ENCODE measurements at places on chromosomes 3 and 15. TPM values are rescaled to one million over a fixed set of nuclear protein-coding genes. Genes with fewer than 3 reads are reported as not detected.

TMEM202 gene
- not detected for total RNA-seq

SPATA12 gene
- total RNA-seq, result not detected

CPNE9 gene
- not detected for total RNA-seq

SLC22A14 gene
- total RNA-seq, result not detected

PLAAT1 gene
- total RNA-seq, result 0.90 TPM

DNA sequence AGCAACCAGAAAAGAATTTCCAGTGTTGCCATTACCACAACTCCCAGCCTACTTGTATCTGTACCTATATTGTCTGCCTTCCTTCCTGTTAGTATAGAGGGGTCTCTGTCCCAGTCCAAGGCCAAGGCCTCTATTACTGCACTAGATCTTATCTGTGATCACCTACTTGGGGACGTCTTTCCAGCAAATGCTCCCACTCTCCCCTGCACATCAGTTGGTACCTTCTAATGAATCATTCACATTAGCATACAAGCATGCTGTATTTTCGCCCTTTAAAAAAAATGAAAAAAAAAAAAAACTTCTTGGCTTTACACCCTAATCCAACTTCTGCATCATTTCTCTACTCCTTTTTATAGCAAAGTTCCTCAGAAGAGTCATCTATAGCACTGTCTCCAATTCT is 4.8 kb upstream of the AVEN start:
- DNase-seq, result no peak

DNA sequence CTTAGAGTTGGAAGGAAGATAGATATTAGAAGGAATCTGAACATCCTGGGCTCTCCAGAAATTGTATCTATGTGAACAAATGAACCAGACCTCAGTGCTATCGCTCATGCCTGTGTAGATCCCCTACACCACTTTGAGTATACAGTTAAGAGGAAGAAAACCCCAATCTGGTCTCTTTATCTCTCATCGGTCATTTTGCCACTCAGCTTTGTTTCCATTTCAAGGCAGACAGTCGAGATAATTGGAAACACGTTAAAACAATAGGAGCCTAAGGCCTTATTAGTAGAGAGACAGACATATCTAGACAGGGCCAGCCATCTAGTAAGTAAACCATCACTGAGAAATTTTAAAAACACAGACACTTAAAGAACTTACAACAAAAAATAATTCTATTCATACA is 101.6 kb downstream of the MYLK start:
- no peak for DNase-seq

- no peak for DNase-seq
These were observed 477.4 kb downstream of the AGBL1 start for GRCh38 chr15:86557018-86557550.

DNA sequence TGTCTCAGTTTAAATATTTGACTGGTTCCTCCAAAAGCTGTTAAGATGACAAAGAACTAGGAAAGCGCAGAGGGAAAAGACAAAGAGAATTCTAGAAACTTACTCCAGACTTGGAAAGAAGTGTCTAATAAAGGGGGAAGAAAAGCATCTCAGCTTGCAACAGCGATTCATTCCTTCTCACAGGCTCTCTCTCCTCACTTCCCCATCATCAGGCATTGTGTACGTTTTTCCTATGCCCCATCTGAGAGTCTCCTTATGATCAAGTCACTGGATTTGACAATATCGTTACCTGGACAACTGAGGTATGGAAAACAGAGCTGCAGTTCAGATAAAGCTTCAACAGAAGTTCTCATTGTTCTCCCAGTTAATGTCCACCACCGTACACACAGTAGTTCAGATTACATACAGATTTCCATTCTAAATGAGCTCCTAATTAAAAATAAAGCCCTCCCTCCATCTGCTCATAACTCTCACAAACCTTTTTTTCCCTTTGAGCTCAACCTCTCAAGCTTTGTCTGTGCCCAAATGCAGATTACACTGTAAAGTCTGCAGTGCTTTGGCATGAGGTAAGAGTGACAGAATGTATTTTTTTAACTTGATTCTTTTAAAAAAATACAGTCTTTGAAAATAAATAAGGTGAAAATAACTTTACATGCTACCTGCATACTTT is 254.4 kb upstream of the THBS1 start:
- no peak for DNase-seq

DNA sequence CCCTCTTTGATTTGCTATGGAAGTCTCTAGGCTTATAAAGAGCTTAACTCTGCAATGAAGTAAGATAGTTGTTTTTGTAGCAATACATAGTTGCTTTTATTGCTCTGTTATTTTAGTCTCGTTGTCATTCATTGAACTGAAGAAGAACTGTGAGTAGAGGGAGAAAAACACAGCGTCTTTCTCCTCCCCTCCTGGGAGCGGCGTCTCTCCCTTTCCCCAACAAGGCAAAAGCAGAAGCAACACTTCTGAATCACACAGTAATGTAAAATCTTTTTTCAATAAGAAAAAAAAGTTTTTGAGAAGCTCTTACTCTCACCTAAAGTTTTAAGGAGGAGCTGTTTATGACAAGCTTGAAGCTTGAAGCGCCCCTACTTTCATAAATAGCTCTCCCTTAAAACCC is 119.3 kb upstream of the SLC7A14 start:
- DNase-seq, result no peak

GRCh38 chr15:80849308-80849707 is 70.1 kb downstream of the CEMIP start:
- DNase-seq, result peak; percentile 90

DNA sequence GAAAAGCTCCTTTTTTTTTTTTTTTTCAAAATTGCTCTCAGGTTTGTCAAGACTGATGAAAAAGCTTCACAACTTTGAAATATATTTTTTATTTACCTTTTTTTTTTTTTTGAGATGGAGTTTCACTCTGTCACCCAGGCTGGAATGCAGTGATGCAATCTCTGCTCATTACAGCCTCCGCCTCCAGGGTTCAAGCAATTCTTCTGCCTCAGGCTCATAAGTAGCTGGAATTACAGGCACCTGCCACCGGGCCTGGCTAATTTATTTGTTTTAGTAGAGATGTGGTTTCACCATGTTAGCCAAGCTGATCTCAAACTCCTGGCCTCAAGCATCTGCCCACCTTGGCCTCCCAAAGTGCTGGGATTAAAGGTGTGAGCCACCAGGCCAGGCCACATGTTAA is 1515.0 kb downstream of the OTOL1 start:
- no peak for DNase-seq

- peak; percentile 96 for DNase-seq
These were observed 12.3 kb upstream of the PHLDB2 start for GRCh38 chr3:111846717-111847116.

DNA sequence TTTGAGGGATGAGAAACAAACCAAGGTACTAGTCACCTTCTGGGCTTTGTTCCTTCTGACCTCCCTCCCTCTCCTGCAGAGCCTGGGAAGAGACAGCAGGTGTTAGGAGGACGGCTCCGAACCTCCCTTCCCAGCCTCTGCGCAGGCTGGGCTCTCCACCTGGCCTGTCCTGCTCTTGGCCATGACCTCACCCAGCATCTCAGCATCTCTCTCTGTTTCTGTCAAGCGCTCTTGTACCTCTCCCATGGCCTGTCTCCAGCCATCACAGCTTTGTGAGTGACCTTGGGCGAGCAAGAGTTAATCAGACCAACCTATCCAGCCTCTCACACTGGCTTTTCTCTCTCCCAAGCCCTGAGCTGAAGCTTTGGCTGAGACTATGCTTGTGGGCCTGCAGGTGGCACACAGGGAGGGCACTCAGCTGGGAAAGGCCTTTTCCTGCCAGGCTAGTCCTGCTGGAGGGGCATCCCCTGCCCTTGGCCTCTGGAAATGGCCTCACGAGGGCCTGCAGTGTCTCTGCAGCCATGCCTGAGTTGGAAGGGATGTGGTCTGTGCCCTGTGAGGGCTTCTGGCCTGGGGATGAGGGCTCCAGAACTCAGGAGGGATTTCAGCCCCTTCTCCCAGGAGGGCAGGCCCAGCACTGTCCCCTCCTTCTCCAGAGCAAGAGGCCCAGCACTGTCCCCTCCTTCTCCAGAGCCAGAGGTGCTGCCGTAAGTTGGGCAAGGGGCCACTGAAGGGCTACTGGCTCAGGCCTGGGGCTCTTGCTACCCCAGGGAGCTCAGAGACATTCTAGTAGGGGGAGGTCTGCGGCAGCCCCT is 2.1 kb downstream of the CHST13 start:
- DNase-seq, result no peak

DNA sequence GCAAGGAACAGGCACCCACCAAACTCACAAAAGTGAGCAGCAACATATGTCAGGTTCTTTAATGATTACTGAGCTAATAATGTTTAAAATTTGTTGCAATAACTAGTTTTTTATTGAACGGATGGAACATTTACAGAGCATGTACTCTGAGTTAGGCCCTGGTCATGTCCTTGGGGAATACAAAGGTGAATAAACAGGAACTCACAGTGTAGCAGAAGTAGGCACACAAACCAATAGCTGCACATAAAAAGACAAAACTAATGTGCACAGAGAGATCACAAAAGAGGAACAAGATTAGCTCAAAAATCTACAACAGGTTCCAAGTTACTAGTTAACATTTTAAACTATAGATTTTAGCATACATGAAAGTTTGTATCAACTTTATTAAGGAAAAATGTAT is 505.3 kb upstream of the PPP2R3A start:
- no peak for DNase-seq

DNA sequence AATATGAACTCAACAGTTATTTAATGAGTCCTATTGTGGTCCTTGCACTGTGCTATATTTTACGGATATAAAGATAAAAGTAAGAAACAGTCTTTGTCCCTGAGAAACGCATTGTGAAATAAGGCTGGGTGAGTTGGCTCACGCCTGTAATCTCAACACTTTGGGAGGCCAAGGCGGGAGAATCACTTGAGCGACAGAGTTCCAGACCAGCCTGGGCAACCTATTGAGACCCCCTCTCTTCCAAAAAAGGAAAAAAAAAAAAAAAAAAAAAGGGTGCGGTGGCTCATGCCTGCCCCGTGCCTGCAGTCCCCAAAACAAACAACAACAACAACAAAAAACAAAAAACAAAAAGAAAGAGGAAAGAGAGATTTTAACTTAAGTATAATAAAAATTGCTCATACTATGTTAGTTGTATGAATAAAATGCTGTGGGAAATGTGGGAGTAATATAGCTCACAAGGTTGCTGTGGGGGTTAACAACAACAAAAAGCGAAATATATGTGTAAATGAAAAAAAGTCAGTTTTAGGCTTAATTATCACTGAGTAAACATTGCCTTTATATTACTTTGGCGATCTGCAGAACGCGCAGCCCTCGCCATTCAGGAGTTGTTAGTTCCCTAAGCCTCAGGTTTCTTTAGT is 461 bp upstream of the FNDC3B start:
- peak; percentile 70 for DNase-seq

DNA sequence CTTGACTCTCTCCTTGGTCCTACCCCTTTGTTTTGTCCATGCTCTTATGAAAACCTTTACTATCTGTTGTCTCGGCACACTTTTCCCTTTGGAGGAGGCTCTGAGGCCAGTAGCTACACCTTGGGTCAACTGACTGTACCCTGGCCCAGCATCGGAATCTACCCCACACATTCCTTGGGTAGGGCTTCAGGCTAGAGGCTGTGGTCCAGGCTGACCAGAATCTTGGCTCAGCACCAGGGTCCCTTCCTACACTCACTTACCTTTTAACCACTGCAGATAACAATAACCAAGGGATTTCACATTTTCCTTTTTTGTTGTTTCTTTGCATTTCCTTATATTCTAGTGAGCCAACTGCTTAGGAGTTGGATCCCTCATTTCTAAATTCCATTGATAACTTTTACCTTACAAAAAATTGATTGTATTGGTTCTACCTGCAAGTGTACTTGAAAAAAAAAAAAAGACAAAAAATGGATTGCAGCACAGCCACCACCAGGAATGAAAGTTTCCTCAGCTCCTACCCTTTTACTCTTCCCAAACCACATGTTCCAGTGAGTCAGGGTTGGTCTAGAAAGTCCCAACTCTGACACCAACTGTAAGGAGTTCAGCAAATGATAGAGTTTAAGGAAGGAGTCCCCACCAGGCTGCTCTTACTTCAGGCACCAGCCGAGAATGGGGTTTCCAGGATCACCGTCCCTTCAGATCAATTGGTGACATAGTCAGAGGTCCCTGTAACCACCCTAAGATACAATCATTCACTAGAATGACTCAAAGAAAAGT is 95.6 kb downstream of the FBLN2 start:
- DNase-seq, result peak; percentile 63

GRCh38 chr15:96135166-96136093 is 195.1 kb upstream of the NR2F2 start:
- no peak for DNase-seq
